ENCODE measurements at places on chromosomes 6 and 20.
A peak's percentile ranks its signal among the peaks of the same experiment; 100 is the strongest.

DNA sequence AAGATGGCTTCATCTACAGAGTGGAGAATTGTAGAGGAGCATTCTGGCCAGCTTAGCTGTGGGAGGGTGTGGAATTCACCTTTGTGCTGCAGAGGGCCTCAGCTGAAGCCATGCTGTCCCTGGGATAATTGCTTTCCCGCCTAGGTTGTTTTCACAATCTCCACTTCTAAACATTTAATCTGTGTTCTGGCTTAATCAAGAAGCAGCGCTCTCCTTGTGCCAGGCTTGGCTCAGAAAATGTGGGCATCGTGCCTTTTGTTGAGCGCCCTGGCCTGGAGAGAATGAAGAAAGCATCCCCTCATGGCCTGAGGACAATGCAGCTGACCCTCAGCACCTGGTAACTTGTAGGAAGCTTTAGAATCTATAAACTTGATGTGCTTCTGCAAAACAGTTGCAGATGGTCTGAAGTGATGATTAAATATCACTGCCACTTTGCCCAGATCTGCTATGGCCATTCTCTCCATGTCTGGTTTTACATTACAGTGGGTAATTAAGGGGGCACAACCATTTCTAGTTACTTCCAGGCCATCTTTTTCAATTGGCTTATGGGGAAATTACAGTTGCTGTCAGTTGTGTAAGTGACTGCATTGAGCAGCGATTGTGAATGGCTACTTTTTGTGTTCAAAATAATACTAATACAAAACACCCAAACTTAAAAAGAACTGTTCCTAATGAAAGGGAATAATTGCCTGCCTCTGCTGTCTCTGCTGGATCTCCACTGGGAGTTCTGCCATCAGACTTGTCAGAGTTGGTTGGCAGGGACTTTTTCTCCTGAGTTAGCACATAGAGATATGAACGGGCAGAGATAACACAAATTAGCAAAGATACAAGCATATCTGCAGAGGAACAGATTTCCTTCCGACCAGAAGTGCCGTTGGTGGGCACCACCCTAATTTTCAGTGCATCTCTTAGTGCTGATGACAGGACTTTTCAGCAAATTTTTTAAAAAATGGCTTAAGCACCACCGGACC, 18.4 kb downstream of the CTNNBL1 start:
- DNase-seq: no peak

DNA sequence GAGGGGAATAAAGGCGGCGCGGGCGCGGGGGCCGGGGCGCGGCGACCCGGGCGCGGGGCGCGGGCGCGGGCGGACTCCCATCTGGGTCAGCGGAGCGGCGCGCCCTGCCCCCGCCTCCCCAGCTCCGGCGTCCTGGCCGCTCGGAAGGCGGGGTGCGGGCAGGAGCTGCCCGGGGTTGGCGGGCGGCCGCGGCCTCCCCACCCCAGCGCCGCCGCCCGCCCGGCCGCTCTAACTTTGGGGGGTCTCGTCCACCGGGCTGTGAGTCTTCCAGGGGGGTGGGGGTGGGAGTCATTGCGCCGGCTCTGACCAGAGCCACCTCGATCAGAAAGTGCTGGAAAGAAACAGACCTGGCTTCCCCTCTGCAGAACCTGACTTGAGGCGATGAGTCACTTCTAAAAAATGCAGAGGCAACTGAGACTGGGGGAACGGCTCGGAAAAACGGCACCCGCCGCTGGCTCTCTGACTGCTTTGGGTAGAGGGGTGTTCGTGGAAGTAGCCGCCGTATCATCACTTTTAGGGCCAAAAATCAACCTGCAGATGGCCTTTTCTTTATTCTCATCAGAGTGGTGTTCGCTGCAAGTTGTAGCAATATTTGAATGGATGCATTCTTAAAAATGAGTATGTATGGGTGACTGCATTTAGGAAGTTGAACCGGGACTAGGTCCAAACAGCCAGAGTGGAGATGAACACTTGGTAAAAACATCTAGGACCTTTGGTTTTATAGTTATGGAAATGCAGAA, 667 bp downstream of the CAP2 start:
- DNase-seq: no peak

DNA sequence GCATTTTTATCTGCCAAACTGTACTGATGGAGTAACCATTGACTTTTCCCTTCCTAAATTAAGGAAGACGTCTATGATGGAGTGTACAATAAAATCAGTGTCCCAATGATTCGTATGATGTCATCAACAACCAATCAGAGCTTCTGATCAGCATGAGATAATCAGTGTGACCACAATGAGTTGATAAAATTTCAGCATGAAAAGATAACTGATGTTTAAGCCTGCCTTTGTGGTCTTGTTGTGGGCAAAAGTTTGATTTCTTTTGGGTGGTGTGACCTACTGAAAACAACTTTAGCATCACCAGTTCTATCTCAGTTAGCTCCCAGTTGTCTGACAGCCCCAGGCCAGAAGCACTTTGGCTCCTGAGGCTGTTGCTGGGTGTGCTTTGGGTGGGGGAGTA, 3.3 kb downstream of the PCIF1 start:
- no peak for DNase-seq

- DNase-seq: no peak
Measured at GRCh38 chr20:55116598-55116997, 641.2 kb downstream of the DOK5 start.

GRCh38 chr6:113672491-113673149, 184.5 kb upstream of the MARCKS start:
- no peak for DNase-seq

- DNase-seq: no peak
Measured at GRCh38 chr20:41386502-41387427, 20.1 kb upstream of the EMILIN3 start.

GRCh38 chr6:114362957-114363356, 20.1 kb upstream of the HS3ST5 start:
- DNase-seq: no peak

- DNase-seq: peak; percentile 55
Measured at GRCh38 chr20:49276961-49277785, 684 bp downstream of the ZNFX1 start.

DNA sequence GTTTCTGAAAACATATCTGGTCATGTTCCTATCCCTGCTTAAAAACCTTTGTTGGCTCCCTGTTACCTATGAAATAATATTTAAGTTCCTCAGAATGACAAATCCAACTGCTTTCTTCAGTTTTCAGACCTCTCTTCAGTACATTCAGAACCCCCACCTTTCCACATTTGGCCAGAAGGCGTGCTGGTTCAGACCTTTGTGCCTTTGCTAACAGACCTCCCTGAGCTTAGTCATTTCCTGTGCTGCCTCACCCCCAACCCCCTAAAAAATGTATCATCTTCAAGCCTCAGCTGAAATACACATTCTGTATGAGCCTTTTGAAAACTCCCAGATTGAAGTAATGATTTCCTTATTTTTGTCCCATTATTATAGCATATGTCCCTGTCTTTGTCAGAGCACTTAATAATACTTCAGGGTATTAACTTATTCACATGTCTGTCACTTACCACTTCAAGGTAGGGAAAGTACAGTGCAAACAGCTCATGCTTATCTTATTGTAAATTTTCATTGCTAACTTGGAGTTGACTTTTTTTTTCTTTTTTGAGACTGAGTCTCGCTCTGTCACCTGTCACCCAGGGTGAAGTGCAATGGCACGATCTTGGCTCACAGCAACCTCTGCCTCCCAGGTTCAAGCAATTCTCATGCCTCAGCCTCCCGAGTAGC, 19.7 kb downstream of the FAM217A start:
- DNase-seq: peak; percentile 37

GRCh38 chr6:108694816-108695215, 134.1 kb downstream of the FOXO3 start:
- DNase-seq: no peak

DNA sequence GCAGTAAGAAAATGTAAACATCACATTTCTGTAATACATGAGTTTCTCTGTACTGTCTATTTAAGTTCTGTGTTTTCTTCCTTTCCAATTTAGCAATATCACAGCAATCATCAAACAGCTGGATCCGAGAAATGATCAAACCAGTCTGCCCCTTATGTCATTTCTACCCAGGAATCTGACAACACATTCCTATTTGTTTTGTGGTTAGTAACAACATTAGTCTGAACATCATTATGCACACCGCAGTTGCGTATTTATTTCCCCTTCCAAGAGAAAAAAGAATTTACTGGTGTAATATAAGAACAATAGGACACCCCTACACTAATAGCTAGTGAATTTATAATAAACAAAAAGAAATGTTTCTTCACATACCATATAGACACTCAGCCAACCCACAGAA, 179.5 kb downstream of the BTBD9 start:
- no peak for DNase-seq

DNA sequence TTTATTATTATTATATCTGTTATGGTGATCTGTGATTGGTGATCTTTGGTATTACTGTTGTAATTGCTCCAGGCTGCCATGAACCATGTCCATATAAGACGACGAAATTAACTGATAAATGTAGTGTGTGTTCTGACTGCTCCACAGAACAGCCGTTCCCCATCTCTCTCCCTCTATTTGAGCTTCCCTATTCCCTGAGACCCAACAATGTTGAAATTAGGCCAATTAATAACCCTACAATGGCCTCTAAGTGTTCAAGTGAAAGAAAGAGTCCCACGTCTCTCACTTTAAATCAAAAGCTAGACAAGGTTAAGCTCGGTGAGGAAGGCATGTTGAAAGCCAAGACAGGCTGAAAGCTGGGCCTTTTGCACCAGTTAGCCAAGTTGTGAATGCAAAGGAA, 51.6 kb downstream of the ZFP64 start:
- no peak for DNase-seq

- DNase-seq: no peak
Measured at GRCh38 chr20:60718743-60719480, 533.1 kb upstream of the CDH4 start.

All from stimulated activated CD4-positive, alpha-beta T cell treated with anti-CD3 and anti-CD28 coated beads, Interleukin-4, amount 100 ng/mL, for 1 hour (primary cell).